Natural killer cell treated with Interleukin-12 subunit alpha and Interleukin-12 subunit beta and Interleukin-15 and Interleukin-18, amount 100 ng/mL, for 72 hours (primary cell): ENCODE measurements at places on chromosomes 12 and 14. TPM values are rescaled to one million over a fixed set of nuclear protein-coding genes. Genes with fewer than 3 reads are reported as not detected.

KANSL2 gene
- total RNA-seq, result 42.5 TPM

PNMA1 gene
- total RNA-seq, result 18.9 TPM

LRRC43 gene
- 9.3 TPM for total RNA-seq

WNT5B gene
- total RNA-seq, result 0.47 TPM

HHIPL1 gene
- total RNA-seq, result not detected

- H3K4me1 ChIP-seq, result no peaks in the 10 kb centered on the region
- H3K36me3 ChIP-seq, result no peaks in the 10 kb centered on the region
- DNase-seq, result no peak
Measured at GRCh38 chr12:44317651-44318126, 481.8 kb downstream of the TMEM117 start.

GRCh38 chr14:43901911-43902673, 605.0 kb downstream of the FSCB start:
- no peaks in the 10 kb centered on the region for H3K4me1 ChIP-seq
- H3K27ac ChIP-seq, result no peak overlapping the region
- H3K27me3 ChIP-seq, result no peaks in the 10 kb centered on the region
- DNase-seq, result no peak

GRCh38 chr12:94033101-94033500, 115.3 kb upstream of the PLXNC1 start:
- H3K36me3 ChIP-seq, result no peaks in the 10 kb centered on the region
- DNase-seq, result no peak
- peaks cover 10% of the 10 kb centered on the region for H3K4me1 ChIP-seq
- peaks cover 29% of the 10 kb centered on the region for H3K27me3 ChIP-seq
- no peak overlapping the region for H3K4me3 ChIP-seq
